ENCODE measurements at places on chromosomes 11 and 22.

DNA sequence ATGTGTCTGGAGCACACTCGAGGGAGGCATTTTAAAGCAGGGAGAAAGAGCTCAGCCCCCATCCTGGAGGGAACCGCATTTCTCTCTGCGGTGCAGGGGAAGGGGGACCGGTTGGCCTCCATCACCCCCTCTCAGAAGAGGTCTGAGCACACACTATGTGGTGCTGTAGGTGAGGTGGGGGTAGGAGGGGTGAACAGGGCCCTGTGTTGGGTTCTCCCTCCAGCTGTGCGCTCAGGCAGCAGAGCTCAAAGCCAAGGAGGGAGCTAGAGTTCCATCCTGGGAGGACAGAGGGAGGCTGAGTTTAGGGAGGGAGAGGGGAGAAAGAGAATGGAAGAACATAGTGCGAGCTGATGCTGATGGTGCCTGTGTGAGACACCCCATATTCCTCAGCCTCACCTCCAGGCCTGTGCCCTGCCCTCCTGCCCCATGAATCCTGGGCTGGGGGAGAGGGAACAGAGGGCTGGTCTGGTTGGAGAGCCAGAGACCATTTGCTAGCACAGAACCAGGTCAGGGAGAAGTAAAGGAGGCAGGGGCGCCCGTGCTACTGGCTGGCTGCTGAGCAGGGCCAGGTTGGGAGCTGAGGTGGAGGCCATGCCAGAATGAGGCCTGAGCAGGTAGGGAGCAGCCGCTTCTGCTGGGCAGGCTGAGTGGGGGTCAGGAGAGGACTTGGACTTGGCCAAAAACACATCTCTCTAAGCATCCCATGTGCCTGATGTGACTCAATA, 43.7 kb downstream of the ALX4 start:
- DNase-seq, result no peak

GRCh38 chr11:126949066-126949891, 51.3 kb downstream of the KIRREL3 start:
- no peak for DNase-seq

DNA sequence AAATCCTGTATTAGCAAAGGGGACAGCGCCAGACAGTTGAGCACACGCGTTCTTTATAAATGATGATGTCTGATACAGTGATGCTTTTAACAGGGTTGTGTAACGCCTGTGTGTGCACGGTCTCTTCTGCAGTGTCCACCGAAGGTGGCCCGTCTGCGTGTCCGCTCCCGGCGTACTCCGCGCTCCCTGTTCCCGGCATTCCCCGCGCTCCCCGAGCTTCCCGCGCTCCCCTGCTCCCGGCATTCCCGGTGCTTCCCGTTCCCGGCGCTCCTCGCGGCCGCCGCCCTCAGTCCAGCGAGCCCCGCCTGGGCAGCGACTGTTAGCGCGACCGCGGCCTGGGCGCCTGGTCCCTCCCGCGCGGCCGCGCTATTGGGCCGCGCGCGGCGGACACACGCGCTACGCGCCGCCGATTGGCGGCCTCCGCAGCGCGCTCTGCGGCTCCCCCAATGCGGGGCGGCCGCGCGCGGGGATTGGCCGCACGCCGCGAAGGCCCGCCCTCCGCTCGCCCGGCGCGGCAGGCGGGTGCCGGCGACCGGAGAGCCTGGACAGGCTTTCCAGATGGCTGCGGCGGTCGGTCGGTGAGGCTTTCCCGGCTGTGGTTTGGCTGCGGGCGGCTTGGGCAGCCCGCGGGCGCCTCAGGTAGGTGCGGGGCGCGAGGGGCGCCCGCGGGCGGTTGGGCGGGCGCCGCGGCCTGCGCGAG, at the start of gene DGCR8:
DGCR8 (plus strand) TSS at position 497 of the 700 bp plus-strand sequence. CDS start 5,723 bp downstream, outside the sequence.
- peak; percentile 95 for DNase-seq

- no peak for DNase-seq
These were observed 2.4 kb upstream of the UVRAG start for GRCh38 chr11:75812542-75813040.

DNA sequence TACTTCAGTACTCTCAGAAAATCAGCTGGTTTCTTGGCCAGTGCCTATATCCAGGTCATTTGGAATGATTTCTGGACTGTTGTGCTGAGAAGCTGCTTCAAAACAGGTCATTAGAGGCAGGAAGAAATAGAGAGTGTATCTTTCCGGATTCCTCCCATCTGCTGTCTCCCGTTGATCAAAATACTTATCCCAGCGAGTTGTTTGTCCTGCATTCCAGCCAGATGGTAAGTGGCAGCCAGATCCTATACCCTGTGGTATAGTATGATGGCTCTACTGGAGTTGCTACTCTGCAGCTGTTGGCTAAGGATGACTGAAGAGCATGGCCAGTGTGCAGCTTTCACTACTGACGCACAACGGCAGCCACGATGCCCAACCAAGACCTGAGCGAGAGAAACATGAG, 560.9 kb upstream of the ANO5 start:
- DNase-seq, result no peak
